ENCODE measurements at places on chromosomes 4 and X. TPM values are rescaled to one million over a fixed set of nuclear protein-coding genes. Genes with fewer than 3 reads are reported as not detected.

AMER1 gene
- 2.6 TPM for total RNA-seq

BANK1 gene
- total RNA-seq, result 0.19 TPM

DNA sequence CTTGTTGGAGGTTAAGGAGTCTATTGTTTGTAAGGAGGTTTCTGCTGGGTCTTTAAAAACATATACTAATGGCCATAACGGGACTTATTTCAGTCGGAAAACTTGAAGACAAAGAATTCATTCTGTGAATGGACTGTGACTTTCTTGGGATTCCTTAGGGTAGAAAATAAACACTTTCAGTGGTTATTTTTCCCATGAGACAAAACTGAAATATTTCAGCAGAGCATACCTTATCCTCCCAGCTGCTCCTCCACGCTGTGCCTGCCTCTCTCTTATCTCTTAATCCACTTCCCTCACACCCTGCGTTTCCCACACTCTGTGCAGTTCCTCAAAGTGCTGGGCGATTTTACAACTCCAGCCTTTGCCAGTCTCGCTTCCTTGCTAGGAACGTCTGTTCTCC is 47.1 kb upstream of the SORBS2 start:
- DNase-seq, result no peak

DNA sequence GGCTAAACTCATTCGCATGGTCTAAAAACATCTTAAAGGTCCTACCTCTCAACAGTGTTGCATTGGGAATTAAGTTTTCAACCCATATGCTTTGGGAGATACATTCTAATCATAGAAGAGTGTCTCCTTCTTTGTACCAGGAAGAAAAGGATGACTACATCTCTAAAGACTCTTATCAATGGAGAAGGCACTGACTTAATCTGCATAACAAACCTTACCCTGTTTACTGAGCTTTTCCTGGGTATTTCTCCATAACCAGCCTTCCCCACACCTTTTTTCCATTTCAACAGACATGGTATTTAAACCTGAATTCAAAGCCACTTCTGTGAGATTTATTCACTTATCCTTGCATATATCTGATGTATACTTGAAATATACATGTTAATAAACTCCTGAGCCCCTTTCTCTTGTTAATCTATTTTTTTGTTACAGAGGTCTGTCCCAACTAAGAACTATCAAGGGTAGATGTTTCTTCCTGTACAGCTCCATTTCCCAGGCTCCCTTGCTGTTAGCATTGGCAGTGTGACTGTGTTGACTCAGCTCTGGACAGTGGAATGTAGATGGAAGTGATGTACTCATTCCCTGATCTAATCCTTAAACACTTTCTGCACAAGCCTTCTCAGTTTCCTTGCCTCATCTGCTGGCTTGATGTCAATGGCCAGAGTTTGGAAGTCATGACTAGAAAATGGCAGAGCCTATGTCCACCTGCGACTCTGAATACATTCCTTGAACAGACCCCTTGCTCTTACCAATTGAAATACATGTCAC is 148.9 kb upstream of the CPEB2 start:
- no peak for DNase-seq

DNA sequence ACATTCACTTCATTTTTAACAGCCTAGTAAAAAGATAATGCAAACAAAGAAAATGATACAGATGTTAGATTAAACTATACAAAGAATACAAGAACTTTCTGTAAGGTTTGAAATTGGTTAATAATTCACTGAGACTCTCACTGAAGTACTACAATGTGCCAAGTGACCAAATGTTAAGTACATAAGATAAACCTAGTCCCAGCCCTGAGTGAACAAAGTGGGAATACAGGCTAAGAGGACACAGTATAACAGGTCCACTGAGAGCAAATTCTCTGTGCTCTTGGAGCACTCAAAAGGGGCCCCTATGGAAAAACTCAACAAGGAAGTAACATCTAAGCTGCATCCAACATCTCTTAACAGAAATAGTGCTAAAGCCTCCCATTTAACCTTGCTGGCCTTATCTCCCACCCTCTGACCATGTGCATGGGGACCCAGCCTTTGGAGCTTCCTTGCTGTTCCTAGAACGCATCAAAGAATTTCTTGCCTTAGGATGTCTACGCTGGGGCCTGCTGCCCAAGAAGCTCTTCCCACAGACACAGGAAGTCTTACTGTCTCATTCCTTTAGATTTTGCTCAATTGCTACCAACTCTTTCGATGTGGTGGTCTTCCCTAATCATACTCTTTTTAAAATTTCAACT is 113.4 kb downstream of the ZAR1 start:
- DNase-seq, result no peak

Measured in heart right ventricle (tissue), 16 donors.